Stimulated activated CD4-positive, alpha-beta T cell treated with anti-CD3 and anti-CD28 coated beads, TNF-alpha, amount 100 ng/mL, for 1 hour (primary cell): ENCODE measurements at places on chromosomes 3 and 15.

DNA sequence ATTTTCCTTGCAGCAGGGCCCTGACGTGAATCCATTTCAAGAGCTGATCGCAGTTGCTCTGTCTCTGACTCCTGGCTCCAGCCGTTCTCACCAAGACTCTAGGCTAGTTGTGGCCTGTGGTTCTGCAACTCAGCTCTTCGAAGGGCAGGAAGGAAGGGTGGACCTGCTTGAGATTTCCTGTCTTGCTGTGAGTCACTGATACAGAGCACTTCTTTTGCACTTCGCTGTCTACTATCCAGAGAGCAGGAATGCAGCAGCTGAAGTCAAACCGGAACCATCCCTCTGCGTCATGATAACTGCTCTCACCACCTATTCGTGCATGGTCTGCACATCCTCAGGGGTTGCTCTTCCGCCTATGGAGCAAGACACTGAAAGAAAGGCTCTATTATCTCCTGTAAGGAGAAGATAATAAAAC is 59.7 kb downstream of the RAP2B start:
- DNase-seq = peak; percentile 69

DNA sequence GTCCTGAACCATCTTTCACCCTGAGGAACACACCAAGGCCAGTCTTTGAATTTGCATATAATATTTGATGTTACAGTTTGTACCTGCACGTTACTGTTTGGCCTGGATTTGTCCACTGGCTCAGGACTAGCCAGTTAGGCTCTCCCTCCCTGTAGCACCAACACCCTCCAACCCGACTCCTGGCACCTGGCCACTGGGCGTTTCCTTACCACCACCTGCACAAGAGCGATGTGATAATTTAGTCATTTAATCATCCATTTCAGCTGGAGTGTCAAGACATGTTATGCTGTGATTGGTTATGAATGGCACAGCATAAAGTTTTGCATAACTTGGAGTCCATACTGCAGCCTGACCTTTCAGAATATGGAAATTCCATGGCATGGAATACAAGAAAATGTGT is 242.4 kb downstream of the KCNMB2 start:
- DNase-seq = no peak

- DNase-seq = no peak
Observed at GRCh38 chr3:143586576-143586975, 261.7 kb downstream of the SLC9A9 start.

DNA sequence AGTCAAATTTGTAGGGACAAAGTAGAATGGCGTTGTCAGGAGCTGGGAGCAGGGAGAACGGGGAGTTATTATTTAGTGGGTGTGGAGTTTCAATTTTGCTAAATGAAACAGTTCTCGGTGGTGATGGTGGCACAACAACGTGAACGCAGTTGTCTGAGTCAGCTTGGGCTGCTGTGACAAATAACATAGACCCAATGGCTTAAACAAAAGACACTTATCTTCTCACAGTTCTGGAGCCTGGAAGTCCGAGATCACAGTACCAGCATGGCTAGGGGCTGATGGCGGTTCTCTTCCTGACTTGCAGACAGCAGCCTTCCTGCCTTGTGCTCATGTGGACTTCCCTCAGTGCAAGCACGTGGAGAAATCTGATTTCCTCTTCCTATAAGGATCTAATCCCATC is 90.2 kb downstream of the CHSY1 start:
- no peak for DNase-seq

DNA sequence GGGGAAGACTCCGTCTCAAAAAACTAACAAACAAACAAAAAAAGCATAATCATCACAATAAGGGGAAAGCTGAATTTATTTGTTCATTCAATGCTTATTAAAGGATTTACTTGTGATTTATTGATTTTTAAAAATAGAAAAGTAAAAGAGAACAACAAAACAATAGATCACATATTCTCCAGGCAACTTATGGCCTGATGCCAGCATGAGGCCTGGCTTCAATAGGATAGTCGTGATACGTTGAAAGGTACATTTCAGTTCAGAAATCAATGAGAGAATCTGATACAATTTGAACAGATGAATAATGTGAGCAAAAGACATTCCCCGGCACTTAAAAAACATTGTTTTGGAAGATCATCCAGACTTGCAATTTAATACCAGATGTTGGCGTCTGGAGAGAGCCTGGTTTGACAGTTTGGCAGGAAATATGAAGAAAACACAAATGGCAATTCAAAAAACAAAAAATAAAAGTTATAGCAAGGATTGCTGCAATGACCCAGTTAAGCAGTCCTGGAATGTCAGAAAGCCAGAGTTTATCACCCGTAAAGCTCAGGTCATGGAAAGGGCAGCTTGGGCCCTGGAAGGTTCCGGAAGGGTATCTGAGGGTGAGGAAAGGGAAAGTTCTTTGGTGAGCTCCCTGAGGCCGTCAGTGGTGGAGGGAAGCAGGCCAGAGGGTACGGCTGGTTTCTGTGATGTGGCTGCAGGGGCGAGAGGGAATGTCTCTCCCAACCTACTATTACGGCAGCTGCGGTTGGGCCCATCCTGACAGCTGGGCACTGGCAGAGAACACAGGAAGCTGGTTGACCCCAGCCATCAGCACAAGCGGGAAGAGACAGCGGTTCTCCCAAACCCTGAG is 230.2 kb upstream of the HES1 start:
- no peak for DNase-seq

- no peak for DNase-seq
Observed at GRCh38 chr15:63231206-63231605, 41.8 kb downstream of the RAB8B start.

DNA sequence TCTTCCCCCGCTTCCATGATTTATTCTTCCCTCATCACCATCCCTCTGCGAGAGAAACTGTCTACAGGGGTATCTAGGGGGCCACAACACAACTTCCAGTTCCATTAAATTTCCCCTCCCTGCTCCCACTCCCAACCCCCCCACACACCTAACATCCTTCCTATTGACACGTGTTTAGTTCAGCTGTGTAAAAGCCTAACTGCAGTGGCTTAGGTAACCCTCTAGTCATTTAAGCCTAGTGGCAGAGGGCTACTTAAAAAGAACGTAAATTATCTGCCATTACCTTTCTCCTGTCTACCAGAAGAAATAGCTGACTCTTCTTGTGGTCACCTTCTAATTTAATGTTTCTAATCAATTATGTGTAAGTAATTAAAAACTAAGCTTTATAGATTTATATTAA is 56.3 kb downstream of the ZNF148 start:
- no peak for DNase-seq

GRCh38 chr3:37882711-37883110 is 21.0 kb downstream of the CTDSPL start:
- DNase-seq = no peak

GRCh38 chr15:28110481-28110881 is 11.4 kb upstream of the OCA2 start:
- no peak for DNase-seq

- no peak for DNase-seq
Observed at GRCh38 chr3:114651555-114651954, 357.7 kb downstream of the TIGIT start.

DNA sequence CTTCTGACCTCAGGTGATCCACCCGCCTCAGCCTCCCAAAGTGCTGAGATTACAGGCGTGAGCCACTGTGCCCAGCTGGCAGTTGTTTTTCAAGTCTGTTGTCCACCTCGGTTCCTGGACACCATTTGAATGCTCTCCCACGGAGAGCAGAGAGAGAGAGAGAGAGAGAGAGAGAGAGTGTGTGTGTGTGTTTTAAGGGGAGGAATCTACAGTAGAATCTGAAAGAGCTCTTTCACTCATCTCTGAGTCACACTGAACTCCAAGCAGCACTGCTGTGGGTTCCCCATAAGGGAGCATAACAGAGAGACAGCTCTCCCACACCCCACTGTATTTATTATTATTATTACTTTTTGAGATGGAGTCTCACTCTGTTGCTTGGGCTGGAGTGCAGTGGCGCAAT is 156.6 kb downstream of the RPLP1 start:
- DNase-seq = no peak

GRCh38 chr15:55829826-55830225 is 86.9 kb upstream of the PRTG start:
- no peak for DNase-seq

GRCh38 chr3:73228959-73229358 is 167.5 kb downstream of the EBLN2 start:
- no peak for DNase-seq

DNA sequence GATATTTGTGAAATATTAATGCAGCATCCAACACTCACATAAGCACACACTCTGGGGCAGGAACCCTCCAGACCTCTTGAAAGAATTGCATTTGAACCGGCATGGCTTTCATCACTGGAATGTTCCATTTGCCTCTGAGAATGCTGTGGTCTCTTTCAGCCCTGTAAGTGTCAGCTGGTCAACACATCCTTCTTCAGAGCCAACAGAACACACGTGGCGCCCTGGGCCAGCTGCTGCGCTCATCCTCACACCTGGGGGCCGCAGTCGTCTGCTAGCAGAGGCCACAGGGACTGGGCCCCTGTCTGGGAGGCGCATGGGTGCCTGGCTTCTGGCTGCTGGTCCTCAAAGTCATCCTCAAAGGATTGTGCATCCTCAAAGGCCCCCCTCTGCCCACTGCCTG is 71.4 kb upstream of the HERC1 start:
- DNase-seq = no peak

- DNase-seq = no peak
Observed at GRCh38 chr15:55118344-55118870, 78.3 kb downstream of the RSL24D1 start.

DNA sequence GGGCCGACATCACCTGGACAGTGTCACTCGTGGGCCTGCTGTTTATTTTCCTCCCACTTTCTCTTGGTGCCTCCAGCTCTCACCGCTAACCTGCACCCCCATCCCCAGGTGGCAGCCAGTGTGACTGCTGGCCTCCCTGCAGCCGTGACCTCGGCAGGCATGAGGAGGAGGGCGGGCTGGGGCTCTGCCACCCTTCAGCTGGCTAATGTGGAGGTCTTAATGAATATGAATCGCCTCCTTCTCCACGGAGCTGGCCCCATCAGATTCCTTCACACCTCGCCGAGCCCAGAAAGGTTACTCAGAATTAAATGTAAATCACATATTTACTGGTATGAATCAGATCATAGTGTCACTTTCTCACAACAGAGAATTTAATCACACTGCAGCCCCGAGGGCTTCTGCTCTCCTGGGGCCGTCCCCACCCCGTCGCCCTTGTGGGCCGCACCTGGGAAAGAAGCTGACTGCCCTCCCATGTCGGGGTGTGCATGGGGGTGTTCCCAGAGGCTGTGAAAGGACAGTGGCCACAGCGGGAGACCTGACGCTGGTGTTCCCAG is 171.1 kb upstream of the TLE3 start:
- DNase-seq = no peak

- DNase-seq = no peak
Observed at GRCh38 chr3:129936757-129937156, 37.8 kb upstream of the TRH start.

GRCh38 chr3:120641696-120642246 is 40.3 kb downstream of the HGD start:
- DNase-seq = no peak

DNA sequence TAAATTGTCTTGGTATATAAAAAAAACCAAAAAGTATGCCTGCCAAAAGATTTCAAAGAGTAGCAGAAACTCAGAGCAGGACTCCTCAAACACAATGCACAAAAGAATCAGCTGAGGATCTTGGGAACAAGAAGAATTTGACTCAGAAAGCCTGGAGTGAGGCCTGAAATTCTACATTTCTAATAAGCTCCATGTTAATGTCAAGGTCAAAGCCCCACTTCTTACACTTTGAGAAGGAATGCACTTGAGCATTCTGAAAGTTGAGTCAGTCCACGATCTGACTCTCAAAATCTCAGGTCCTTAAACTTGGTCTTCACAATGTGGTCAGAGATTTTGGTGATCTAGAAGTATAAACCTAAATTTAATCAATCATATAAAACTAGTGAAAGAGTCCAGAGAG is 910.0 kb upstream of the GBE1 start:
- DNase-seq = no peak

DNA sequence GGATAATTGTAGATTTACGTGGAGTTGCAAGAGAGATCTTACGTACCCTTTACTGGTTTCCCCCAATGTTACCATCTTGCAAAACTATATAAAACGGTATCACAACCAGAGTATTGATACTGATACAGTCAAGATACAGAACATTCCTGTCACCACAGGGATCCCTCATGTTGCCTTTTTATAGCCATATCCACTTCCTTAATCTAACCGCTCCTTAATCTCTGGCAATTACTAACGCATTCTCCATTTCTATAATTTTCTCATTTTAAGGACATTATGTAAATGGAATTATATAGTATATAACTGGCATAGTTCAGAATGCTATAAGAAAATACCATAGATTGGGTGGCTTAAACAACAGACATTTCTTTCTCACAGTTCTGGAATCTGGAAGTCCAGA is 61.1 kb downstream of the SEC22A start:
- DNase-seq = no peak

GRCh38 chr3:126445506-126445905 is 30.2 kb downstream of the ZXDC start:
- DNase-seq = no peak

GRCh38 chr3:182005701-182006100 is 294.0 kb downstream of the SOX2 start:
- no peak for DNase-seq

GRCh38 chr3:48474619-48475018 is 28.1 kb downstream of the ATRIP start:
- DNase-seq = no peak

GRCh38 chr15:89132611-89133507 is 44.6 kb downstream of the ABHD2 start:
- DNase-seq = no peak

DNA sequence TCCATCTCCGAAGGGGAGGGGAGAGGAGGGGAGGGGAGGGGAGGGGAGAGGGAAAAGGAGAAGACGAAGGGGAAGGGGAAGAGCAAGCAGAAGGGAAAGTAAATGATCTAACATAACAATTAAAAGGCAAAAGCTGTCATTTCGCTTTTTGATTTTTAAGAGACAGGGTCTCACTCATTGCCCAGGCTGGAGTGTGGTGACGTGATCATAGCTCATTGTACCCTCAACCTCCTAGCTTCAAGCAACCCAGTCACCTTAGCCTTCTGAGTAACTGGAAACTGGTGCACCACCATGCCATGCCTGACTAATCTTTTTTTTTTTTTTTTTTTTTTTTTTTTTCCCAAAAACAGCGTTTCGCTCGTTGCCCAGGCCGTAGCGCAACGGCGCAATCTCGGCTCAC is 22.6 kb downstream of the ADAM10 start:
- no peak for DNase-seq
